ENCODE measurements at places on chromosomes 4 and X.

- no peak for DNase-seq
Observed at GRCh38 chr4:132297346-132297745, 851.7 kb upstream of the PCDH10 start.

GRCh38 chr4:114659386-114660008 is 60.9 kb downstream of the UGT8 start:
- no peak for DNase-seq

GRCh38 chr4:155073852-155074251 is 134.6 kb upstream of the NPY2R start:
- no peak for DNase-seq

DNA sequence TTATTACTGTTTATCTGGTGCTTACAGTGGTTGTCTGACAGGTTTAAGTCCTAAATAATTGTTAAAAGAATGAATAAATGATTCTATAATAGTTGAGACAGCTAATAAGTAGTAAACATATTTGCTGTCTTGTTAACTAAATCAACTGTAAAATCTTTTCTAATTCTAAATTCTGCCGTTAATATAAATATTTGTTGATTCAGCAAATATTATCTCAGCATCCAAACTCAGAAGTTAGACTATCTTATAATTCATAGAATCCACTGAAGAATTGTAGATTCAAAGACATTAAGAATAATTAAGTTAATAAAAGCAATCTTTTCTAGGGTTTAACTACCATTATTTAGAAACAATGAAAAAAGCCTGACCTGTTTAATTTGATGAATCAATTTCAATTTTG is 256.3 kb downstream of the BMPR1B start:
- no peak for DNase-seq

- DNase-seq: peak; percentile 10
Observed at GRCh38 chrX:47175588-47175980, 18.0 kb upstream of the UBA1 start.

- no peak for DNase-seq
Observed at GRCh38 chr4:125235971-125236370, 78.8 kb upstream of the FAT4 start.

DNA sequence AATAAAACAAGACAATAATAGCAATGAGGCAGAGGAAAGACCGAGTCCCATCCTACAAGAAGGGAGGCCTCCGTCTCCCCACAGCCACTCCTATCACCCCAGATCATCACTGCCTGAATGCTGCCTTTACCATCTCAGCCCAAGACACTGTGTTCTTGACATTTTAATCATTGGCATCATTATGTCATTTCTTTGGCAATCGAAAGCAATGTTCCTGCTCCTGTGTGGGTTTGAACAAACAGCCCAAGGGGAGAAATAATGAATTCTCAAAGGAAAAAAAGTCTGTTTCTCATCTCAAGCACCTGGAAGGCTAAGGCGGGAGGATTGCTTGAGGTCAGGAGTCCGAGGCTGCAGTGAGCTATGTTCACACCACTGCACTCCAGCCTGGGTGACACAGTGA is 73.0 kb upstream of the ACSL1 start:
- no peak for DNase-seq

DNA sequence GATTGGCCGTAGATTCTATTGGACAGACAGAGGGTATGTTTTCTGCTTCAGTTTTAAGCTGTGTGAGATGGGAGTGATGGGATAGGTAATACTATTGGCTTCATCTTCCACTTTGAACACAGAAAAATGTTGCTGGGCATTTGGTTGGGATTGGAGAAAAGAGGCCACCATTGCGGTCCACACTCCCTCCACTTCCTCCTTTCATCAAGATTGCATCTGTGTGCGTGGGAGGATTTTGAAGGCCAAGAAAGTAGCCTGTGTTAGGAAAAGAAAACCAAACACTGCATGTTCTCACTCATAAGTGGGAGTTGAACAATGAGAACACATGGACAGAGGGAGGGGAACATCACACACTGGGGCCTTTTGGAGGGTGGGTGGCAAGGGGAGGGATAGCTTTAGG is 56.4 kb downstream of the EGF start:
- DNase-seq: no peak

DNA sequence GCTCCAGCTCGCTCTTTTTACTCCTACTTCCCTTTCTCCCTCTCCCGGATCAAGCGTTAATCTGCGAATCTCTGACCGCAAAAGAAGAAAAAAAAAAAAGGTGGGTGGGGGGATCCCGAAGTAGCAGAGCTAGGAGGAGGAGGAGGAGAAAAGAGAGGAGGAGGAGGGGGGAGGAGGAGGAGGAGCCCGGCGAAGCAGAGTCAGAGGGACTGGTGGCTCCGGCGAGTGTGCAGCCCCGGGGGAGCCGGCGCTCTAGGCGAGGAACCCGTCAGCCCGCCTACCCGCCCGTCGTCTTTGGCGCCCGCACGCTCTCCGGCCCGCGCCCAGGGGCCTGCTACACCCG is at the start of gene NHSL2:
TSS of gene NHSL2 (plus strand) at position 203 of the 343 bp plus-strand sequence.
- DNase-seq: no peak

- DNase-seq: no peak
Observed at GRCh38 chr4:84151574-84151973, 347.5 kb downstream of the NKX6-1 start.

DNA sequence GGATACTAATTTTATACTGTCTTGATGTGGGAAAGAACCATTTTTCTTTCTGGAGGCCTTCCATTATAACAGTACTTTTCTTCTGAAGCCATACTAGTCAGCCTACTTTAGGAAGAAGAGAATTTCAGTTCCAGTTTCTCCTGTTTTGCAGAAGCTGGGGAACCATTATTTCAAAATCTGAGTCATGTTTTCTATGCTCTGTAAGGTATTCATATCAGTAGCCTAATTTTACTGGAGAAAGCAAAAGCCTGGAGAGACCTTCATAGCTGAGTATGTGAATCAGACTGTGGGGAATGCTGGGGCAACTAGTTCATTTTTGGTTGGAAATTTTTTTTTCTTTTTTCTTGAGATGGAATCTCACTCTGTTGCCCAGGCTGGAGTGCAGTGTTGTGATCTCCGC is 22.4 kb downstream of the AFF1 start:
- DNase-seq: no peak

- DNase-seq: peak; percentile 49
Observed at GRCh38 chr4:25915353-25915705, 1.3 kb downstream of the SMIM20 start.

GRCh38 chrX:140775211-140775610 is 65.7 kb downstream of the LINC00632 start:
- no peak for DNase-seq

DNA sequence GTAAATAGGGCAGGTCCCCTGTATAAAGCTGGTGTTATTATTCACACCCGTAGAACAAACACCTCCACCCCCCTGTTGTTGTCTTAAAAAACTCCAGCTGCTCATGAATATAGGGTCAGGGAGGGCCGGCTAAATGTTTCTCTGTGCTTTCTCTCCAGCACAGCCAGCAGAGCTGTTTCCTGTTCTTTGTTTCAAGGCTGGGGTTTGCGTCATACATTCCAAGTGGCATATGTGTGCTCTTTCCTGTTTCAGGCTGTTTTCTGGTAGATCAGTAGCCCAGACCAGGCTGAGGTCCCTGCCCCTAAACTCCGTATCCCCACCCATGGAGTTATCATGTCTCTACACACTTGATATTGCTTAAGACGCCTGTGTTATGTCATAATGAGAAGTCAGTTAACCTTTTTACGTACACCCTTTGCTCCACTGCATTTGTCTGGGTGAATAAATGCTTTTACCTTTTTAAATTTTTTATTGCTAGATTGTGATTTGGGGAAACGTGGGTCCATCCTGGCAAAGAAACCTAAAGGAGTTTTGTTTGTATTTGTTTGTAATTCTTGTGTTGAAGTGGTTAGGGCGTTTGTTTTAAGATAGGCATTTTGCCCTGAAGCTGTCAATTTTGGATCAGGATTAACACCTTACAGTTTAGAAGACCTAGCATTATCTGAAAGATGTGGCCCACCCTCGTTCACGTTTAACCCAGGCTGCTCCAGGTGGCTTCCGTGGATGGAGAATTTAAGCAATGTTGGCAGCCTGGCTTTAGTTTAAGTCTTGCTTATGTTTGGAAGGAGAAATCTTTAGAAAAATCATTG is 3.3 kb downstream of the KLF3 start:
- DNase-seq: peak; percentile 91

GRCh38 chr4:36997727-36998126 is 246.8 kb upstream of the NWD2 start:
- DNase-seq: no peak

- DNase-seq: no peak
Observed at GRCh38 chr4:76895619-76896018, 2.3 kb downstream of the SOWAHB start.

DNA sequence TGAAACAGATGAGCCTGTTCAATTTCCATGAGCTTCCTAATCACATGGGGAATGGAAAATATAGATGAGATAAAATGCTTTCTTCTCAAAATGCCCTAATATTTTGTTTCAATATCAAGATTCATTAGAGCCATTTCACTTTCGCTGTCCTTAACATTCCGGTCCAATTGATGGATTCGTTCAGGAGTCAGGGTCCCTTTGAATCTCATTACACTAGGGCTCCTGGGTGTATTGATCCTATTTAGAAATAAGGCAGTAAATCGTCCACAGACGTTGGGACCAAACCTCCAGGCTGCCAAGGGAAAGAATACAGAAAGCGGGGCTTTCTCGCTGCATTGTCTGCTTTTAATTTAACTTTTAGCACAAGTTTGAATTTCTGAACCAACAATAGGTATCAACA is 20.6 kb upstream of the CRMP1 start:
- no peak for DNase-seq

GRCh38 chrX:133414406-133415275 is 648 bp downstream of the GPC4 start:
- DNase-seq: peak; percentile 31

- DNase-seq: no peak
Observed at GRCh38 chr4:139777757-139778156, 112.1 kb downstream of the MGST2 start.
